Fibroblast of skin of right quadriceps (primary cell): ENCODE measurements at places on chromosomes 5 and 9.

GRCh38 chr5:133828722-133829121, 139.7 kb downstream of the C5orf15 start:
- no peak for DNase-seq

DNA sequence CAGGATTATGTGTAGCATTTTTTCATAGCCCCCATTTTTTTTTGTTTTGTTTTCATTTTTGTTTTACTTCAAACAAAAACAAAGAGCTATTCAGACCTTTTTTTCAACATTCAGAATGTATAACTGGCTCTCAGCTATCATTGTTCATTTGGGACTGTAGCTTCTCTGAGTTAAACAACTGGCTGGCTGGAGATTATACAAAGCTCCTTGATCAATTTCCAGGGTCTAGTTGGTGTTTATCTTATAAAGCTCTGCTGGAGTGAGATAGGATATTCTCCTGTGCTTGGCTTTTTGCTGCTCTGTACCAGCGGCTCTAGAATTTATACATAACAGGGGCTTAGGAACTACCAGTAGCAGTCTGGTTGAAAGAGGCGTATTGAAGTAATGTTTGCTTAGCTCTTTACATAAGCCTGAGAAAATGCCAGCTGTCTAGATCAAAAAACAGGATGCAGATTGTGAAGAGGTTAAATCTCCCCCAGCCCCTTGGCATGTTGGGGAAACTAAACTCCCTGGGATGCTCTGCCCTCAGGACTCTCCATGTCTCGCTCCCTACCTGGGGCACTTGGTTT, 15.2 kb downstream of the GARNL3 start:
- no peak for DNase-seq

DNA sequence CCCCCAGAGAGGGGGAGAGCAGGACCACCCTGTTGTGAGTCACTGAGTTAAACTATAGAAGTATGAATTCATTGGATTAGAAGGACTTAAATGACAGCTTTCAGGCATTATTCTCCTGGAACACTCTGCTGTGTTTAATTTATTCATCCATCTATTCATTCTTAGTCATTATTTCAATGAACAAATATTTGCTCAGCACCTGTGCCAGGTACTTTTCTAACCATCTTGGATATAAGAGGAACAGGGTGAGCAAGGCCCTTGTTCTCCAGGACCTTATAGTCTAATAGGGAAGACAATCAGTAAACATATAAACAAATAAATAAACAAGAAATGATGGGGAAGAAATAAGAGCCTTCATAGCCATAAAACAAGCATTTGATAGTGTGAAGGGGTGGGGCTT, 483.9 kb upstream of the BRINP1 start:
- DNase-seq: no peak

DNA sequence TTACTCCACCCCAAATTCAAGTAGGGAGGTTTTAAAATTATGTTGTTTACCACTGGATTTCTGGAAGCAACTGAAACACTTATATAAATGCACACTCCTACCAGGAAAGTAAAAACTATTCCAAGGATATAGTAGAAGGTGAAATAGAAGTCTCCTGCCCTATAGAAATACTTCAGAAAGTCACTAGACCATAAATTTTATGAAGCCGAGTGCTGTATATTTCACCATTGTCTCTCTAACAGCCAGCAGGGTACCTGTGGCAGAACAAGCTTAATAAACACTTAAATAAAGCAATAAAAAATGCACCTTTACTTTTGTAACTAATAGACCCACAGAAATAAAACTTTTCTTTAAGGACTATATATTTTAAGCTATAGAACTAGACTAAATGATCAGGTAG, 631.6 kb downstream of the PDE4D start:
- DNase-seq: no peak

DNA sequence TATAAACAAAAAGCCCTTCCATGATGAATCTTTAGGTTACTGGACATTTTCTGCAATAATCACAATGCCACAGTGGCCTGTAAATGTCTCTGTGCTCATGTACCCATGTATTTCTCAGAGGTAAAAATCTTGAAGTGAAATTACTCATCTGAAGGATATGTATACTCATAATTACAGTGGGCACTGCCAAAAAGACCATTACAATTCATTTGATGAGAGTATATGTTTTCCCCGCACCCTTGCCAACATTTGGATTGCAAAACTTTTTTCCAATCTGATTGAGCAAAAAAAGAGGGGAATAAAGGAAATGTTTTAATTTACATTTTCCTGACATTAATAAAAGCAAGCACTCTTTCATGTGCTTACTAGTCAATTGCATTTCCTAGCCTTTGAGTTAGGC, 110.5 kb downstream of the EPB41L4A start:
- no peak for DNase-seq

- DNase-seq: no peak
Observed at GRCh38 chr5:135880278-135880677, 15.4 kb downstream of the IL9 start.

DNA sequence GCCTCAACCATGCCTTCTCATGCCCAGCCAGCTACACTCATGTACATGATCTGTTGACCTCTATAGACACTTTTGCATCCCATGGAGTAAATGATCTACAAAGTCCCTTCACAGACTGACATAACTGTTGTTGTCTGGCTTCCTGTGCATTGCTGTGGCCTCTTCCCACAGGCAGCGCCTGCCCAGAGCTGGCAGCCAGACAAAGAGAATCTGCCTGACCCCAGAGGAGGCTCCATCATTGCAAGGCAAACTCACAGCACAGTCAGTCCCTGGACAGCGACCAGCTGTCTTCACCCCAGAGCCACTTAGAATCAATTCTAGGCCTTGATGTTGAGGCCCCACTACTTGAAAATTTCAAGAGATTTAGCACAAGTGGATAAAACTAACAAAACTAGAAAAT, 65.5 kb downstream of the INSYN2B start:
- peak; percentile 59 for DNase-seq

- no peak for DNase-seq
Observed at GRCh38 chr9:136862849-136863622, 3.1 kb downstream of the EDF1 start.

DNA sequence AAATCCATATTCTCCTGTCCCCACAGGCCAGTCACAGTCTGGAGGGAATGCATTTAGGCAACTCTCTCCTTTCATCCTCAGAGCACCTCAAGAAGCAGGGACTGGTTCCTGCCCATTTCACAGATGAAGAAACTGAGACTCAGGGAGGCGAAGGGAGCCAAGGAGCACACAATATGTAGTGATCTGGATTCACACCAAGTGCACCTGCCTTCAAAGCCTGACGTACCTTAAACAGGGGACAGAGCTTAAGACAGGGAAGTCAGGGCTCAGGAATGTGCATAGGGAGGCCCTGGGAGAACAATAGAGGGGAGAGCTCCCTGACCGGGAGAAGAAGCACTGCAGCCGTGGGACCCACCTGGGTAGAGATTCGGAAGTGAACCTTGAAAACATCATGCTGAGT, 83.0 kb downstream of the GABBR2 start:
- no peak for DNase-seq

GRCh38 chr9:4886698-4887097, 94.0 kb downstream of the RCL1 start:
- no peak for DNase-seq

- peak; percentile 42 for DNase-seq
Observed at GRCh38 chr5:117999939-118000549, 988.3 kb downstream of the DTWD2 start.
